ENCODE measurements at places on chromosomes 5 and 9.

DNA sequence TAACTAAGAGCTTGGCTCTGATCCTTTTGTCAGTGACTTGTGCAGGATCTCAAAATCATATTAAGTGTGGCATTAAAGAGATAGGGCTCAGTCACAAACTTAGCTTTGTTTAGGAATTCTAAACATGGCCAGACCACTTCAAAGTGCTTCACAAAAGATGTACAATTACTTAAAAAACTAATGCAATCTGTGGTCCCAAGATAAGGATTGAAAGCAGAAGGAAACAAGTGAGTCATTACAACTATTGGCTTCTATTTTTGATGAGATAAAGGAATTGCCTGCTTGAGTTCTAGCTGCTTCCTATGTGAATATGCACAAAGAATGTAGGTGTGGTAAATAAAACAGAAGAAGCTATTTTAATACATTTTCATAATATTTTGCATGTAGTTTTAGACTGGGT, 44.9 kb upstream of the SLC12A2 start:
- DNase-seq: no peak

DNA sequence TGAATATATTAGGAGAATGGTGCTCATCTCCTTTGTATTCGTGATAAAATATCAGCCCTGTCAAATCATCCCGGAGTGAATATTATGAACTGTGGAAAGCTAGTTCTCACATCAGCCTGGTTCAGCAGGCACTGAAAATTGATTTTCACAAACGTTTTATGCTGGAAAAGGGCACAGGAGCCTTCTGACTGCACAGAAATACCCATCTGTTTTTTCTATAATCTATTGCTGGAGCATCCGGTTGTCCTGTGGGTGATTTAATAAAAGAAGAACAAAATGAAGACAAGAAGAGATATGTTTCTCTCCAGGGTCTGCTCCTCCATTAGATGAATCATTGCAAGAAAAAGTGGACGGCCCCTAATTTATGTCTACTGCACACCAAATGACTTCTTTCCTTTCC, 85.3 kb downstream of the PRLR start:
- DNase-seq: no peak

- no peak for DNase-seq
These were observed 174.8 kb downstream of the GADD45G start for GRCh38 chr9:89779405-89780203.

DNA sequence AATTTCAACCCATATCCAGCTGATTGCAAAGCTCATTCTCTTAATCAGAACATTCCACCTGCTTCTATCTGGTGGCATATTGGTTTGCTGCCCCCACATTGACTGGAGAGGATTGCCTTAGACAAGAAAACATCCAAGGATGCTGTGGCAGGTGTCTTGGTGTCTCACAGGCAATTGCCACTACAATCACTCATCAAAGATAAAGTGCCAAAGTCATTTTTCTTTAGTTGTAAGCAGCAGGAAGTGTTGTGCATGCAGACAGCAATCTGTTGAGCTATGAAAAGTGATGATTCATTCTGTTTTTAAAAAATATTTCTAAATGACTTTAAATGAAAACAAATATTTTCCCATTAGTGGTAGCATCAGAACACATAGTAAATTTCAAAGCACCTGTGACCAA, 53.9 kb downstream of the CDH6 start:
- DNase-seq: no peak

DNA sequence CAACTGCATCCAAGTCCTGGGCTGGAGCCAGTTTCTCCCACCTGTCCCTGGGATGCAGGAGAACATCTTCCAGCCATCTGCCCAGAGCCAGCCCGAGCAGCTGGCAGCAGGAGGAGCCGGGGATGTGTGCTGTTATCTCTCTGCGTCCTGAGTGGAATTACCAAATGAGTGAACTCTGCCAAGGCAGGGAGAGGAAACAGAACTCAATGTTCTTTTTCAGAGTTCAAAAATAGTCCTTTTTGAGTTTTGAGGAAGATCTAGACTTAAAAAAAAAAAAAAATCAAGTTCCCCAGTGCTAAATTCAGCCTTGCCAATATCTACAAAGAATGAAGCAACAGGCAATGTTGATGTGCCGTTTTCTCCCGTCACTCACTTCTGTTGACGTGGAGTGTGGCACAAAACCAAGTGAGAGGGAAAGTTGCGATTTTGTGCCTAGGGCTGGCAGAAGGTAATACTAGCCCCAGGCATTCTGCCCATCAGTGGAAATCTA, 56.2 kb downstream of the TMOD1 start:
- no peak for DNase-seq

DNA sequence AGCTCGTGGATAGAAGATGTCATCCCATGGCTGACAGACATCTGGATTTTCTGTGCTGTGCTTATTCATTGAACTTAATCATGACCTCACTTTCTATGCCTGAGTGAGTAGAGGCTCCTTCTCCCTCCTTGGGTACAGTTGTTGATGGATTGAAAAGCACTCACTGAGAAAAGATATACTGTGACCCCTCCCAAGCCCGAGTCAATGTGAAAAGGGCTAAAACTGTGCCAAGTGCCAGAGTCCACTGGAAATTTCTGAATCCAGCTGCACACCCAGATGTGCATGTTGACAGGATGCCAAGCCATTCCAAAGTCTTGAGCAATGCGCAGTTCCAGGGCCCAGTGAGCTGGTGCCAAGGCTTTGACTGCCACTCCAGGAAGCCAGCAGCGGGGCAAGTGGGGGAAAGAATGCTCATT, 473.0 kb downstream of the NTRK2 start:
- no peak for DNase-seq

DNA sequence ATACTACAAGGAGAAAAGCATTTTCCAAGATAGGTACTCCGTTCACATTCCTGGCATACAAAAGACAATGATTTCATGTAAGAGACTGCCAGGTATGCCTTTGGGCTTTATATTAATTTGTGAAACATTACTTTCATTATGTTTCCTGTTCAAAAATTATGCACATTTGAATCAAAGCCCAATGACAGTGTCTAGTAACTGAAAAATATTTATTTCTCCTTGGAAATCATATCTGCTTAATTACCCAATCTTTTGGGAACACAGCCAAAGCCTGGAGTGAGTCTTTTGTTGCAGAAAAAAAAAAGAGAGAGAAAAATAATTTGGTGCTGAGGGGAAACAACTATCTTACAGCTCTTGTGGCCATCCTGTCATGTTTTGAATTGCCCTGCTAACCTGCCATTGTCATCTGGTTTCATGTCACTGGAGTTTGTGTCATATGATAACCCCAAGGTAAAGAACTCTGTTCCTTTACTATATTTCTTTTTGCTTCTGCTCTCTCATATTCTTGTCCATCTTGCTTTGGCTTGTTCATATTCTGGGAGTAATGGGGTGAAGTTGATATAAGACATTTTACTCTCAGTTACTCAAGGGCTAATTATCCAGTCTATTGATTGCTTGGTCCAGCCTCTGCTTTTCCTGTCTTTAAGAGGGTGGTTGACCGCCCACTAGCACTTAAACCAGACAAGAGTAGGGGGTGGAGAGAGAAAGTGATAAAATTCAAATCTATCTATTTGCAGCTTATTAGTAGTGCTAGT, 238.3 kb upstream of the NUDT12 start:
- no peak for DNase-seq

- no peak for DNase-seq
These were observed 1.1 kb downstream of the GALNT10 start for GRCh38 chr5:154191467-154192261.

- no peak for DNase-seq
These were observed 212.2 kb downstream of the SMARCA2 start for GRCh38 chr9:2227144-2227867.

- no peak for DNase-seq
These were observed 528.0 kb downstream of the BNC2 start for GRCh38 chr9:16342246-16343020.

GRCh38 chr9:61673247-61673646, 483.4 kb downstream of the SPATA31A7 start:
- no peak for DNase-seq

- DNase-seq: no peak
These were observed 9.0 kb upstream of the ZSWIM6 start for GRCh38 chr5:61322738-61323725.

DNA sequence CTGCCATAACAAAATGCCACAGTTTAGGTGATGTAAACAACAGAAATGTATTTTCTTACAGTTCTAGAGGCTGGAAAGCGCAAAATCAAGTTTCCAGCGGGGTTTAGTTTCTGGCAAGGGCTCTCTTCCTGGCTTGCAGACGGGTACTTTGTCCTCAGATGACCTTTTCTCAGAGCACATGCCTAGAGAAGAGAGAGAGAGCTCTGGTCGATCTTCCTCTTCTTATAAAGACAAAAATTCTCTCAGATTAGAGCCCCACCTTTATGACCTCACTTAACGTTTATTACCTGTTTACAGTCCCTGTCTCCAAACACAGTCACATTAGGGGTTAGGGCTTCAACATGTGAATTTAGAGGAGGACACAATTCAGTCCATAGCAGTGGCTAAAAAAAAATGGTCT, 119.7 kb downstream of the CETN3 start:
- no peak for DNase-seq

GRCh38 chr9:133713960-133714495, 24.1 kb downstream of the SARDH start:
- no peak for DNase-seq

GRCh38 chr9:93091453-93092081, 4.5 kb upstream of the CARD19 start:
- DNase-seq: no peak

- DNase-seq: no peak
These were observed 19.2 kb downstream of the FGFR4 start for GRCh38 chr5:177105691-177106476.

DNA sequence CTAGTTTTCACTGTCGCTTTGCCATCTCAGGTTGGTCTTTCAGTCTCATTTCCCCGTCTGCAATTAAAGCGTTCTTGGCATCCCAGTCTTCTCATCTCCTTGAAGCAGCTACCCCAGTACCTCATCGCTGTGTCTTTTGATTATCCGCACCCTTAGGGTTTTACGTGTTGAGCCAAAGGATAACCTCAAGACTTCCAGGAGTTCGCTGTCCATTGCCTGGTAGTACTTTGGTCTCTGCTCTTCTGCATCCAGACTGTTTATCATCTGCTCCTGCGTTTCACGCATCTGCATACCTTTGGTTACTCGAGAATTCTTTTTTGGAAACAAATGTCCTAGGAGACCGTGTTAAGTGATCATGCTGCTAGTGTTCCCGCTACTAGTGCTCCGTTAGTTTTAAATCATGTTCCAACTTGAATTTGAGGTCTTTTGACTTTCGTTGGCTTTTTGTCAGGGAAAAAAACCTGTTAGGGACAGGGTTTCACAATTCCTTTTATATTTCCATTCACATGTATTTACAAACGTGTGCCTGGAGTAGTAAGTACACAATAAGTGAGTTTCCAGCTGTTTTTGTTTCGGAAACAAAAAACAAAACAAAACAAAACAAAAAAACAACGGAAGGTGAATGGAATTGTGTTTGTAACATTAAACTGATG, 888 bp downstream of the RABGAP1 start:
- no peak for DNase-seq

DNA sequence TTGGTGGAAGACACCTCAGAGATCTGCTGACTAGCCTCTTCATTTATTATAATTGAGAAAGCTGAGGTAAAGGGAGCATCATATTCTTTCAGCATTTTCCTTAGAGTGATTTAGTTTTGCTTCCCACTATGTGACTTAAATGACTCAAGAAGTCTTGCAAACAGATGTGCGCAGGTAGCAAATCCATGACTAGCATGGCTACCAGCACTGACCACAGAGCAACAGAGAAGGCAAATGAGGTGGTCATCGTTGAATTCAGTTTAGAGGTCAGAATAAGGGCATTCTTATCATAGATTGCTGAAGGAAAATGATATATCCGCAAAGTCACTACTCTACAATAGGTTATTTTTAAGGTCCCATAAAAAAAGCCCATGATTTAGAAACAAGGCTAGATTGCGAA, 162.2 kb downstream of the PIK3R1 start:
- no peak for DNase-seq

DNA sequence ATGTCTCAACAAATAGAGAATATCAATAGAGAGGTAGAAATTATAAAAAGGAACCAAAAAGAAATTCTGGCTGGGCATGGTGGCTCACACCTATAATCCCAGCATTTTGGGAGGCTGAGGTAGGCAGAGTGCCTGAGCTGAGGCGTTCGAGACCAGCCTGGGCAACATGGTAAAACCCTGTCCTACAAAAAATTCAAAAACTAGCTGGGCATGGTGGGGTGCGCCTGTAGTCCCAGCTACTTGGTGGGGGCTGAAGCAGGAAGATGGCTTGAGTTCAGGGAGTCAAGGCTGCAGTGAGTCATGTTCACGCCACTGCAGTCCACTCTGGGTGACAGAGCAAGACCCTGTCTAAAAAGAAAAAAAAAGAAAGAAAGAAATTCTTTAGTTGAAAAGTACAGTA, 24.9 kb downstream of the IPPK start:
- DNase-seq: no peak

- no peak for DNase-seq
These were observed 474.5 kb downstream of the ENC1 start for GRCh38 chr5:74166064-74166463.

DNA sequence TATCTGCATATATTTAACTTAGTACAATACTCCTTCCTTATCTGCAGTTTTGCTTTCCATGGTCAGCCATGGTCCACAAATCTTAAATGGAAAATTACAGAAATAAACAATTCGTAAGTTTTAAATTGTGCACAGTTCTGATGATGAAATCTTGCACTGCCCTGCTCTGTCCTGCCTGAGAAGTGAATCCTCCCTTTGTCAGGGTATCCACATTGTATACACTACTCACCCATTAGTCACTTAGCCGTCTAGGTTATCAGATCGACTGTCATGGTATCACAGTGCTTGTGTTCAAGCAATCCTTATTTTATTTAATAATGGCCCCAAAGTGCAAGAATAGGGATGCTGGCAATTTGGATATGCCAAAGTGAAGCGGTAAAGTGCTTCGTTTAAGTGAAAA, 8.3 kb upstream of the YTHDC2 start:
- no peak for DNase-seq

DNA sequence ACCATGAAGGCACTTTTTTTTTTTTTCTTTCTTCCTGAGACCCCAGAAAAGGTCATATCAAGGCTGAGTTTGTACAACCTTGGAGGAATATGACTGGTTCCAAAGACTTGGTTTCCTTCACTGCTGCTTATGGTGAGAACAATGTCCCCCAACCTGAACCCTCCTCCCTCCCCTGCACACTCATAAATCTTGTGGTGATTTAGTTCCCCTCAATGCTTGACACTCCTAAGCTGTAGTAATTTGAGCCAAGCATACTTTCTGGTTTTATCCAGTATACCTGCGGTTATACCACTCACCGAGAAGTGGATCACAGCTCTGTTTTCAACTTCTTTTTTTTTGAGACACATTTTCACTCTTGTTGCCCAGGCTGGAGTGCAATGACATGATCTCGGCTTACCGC, 149.9 kb upstream of the KLF4 start:
- DNase-seq: no peak
